NCI-H345 (cell line): ENCODE measurements at places on chromosomes 5 and 9.
A peak's percentile ranks its signal among the peaks of the same experiment; 100 is the strongest.

DNA sequence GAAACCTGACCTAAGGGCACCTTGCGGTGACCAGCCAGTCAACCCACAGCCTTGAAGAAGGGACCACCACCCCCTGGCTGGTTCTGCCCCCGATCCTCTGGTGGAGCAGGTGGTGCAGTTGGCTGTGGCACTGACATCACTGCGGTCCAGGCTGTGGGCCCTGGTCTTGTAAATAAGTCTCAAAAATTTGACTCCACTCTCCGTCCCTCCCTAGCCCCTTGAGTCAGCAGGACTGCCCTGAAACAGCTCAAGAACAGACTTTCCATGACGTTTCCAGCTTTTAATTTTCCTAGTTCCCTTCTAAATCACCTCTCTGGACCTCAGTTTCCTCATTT lies 134.8 kb upstream of the BOD1 start:
- DNase-seq = no peak

DNA sequence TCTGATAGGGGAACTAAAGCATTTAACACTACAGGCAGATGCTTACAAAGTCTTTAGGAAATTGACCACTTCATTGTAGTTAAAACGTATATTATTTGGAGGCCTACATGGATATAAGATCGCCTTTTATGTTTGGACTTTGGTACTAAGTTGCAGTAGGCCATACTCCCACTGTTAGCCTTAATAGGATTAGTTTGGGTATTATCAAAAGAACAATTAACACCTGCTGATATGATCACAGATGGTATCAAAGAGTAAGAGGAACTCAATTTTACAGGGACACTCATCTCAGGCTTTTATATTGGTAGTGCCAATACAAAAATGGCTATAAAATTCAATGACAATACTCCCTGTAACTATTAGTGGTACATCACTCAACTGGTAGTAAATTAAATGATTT lies 1183.0 kb downstream of the MAT2B start:
- no peak for DNase-seq

DNA sequence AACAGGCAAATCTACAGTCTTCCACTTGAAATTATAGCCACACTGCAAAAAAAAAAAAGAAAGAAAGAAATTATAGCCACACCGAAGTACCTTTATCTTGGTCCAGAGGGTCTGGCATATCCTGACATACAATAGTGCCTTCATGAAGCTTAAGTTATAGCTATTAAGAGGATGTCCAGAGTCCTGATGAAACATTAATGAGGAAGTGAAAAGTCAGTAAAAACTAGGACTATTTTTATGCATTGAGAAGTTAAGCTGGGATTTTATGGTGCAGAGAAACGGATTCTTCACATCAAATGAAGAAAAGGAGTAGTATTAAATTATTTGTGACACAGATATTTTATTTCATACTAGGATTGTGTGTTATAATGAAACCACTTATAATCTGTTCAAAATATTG lies 123.9 kb downstream of the SV2C start:
- no peak for DNase-seq

DNA sequence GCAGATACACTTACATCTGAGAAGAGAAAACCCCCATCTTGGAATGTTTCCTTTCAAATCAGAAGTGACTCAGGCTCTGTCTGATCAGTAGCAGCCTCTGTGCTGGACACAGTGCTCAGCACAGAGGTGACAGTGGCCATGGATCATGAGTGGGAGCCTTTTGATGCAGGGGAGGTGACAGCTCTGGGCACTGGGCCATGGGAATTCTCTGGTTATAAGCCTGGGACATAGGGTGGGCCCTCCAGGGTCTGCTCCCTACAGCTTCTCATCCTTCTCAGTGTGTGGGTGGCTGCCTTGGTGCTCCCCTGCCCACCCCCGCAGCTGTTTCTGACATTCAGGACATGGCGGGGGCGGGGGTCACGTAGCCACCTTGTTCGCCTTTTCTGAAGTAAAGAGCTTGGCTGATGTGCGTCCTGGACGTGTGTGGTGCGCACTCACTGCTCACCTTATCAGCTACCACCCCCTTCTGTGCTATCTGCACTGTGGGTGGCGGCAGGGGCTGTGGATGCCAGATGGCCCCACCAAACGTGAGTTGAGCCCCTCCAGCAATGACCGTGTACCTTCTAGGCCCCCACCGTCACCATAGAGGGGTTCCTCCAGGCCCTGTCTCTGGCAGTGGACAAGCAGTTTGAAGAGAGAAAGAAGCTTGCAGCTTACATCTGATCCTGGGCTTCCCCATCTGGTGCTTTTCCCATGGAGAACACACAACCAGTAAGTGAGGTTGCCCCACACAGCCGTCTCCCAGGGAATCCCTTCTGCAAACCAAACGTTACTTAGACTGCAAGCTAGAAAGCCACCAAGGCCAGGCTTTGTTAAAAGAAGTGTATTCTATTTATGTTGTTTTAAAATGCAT lies 24.0 kb downstream of the TRIP13 start:
- DNase-seq = no peak

DNA sequence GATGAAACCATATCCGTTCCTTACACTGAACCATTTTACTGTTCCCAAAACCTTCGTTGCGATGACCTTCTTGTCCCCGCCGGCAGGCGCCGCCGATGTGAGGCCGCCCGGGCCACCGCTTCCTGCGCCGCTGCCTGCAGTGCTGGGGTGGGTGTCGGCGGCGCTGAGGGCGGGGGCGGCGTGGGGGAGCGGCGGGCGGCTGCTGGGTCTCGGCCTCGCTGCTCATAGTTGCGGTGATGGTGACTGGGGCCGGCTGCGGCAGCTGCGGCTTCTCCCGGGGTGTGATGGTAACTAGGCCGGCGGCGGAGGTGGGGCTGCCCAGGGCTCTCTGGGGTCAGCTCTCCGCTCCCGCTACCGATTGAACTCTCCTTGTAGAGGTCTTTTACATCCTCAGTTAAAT lies 14.1 kb upstream of the OR2S2 start:
- no peak for DNase-seq

- no peak for DNase-seq
These were observed 43.9 kb downstream of the CRB2 start for GRCh38 chr9:123399803-123400378.

DNA sequence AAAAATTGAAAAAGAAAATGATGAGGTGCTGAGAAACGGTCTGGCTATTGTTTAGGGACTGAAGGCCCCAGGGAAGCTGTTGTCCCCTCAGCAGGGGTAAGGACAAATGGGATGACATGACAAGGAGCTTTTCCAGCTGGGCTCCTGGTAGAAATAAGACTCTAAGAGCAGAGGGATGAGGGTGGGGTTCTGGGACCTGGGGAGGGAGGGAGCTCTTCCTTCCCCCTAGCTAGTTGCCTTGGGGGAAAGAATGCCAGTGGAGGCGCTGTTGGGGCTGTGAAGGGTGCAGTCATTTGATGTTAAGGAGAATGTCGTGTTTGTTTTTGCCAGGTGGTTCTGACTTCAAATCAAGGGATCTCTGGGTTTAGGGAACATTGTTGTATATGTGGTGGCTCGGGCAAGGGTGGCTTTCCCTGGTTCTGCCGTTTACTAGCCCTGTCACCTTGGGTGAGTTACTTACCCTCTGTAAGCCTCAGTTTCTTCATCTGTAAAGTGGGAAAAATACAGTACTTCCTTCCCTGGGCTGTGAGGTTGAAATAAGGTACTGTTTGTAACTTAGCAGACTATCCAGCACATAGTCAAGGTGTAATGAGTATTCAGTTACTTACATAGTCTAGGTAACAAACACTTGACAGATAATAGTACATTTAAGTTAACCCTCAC lies 47.8 kb downstream of the WWC1 start:
- DNase-seq = no peak

DNA sequence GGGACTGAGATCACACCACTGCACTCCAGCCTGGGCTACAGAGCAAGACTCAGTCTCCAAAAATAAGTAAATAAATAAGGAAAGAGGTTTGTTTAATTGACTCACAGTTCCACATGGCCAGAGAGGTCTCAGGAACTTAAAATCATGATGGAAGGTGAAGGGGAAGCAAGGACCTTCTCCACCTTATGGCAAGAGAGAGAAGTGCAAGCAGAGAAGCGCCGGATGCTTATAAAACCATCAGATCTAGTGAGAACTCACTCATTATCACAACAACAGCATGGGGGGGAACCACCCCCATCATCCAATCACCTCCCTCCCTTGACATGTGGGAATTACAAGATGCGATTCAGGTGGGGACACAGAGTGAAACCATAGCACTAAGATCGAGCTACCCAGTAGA lies 22.8 kb upstream of the RGMB start:
- DNase-seq = no peak

- no peak for DNase-seq
These were observed 255.6 kb upstream of the PDE4D start for GRCh38 chr5:60149081-60149480.

- no peak for DNase-seq
These were observed 262.8 kb downstream of the CDH10 start for GRCh38 chr5:24381861-24382489.

GRCh38 chr5:72314571-72315172 lies 5.4 kb downstream of the MRPS27 start:
- DNase-seq = peak; percentile 11

DNA sequence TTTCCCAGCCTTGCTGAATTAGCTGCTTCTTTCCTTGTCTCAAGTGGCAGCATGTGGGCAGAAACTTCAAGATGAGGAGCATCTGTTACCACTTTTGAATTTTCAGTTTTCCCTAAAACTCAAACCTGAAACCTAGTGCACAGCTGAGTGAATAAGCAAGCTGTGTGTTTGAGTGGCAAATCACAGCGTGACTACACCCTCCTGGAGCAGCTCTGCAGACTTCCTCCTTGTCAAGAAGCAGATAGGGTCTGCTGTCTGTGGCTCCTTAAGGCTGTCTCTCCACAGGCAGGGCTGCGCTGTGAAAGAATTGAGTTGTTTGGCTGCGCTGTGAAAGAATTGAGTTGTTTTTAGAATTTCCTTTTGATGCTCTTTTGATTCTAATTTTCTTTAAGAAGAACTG lies 179.7 kb upstream of the HAPLN1 start:
- no peak for DNase-seq

- no peak for DNase-seq
These were observed 368.3 kb downstream of the ENC1 start for GRCh38 chr5:74272024-74272775.

GRCh38 chr5:76379855-76380254 lies 23.2 kb upstream of the IQGAP2 start:
- DNase-seq = no peak

- no peak for DNase-seq
These were observed 347.5 kb upstream of the CCNG1 start for GRCh38 chr5:163089926-163090325.

- no peak for DNase-seq
These were observed 13.3 kb upstream of the CTNNA1 start for GRCh38 chr5:138739938-138740337.

GRCh38 chr5:72273547-72273946 lies 46.5 kb downstream of the MRPS27 start:
- no peak for DNase-seq

DNA sequence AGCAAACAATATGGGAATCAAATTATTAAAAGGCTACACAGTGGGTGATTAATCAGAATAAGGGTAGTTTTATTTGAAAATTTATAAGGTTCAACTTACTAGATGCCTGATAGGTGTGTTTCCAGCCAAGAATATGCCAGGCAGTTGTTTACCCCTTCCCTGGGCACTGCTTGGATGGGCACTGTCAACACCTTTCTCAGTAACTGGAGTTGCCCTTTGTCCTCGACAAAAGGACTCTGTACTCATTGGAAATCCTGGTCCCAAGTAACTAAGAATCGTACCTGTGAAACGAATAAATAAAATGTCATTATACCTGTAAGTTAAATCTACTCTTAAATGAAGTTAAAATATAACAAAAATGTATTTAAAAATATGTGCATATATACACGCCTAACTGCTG lies 15.0 kb downstream of the ANKRD34B start:
- no peak for DNase-seq

- DNase-seq = peak; percentile 89
These were observed 52.7 kb downstream of the NDST1 start for GRCh38 chr5:150560401-150561191.

- no peak for DNase-seq
These were observed 3.8 kb downstream of the RHOBTB3 start for GRCh38 chr5:95734906-95735305.

DNA sequence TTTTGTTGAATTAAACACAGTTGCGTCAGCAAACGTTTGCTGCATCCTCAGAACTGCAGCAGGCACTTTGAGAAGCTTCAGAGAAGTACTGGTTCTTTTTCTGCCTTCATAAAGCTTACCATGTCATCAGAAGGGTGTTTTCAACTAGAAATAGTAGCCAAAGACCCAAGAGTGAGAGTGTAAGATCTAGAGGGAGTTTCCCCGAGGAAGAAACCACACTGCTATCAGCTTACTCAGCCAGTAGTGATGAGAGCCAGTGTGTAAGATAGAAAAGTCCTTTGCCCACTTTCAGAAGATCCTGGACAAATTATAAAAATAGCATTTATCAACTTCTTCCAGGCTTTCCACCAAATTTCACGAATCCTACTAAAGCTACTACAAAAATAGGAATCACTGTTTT lies 154.5 kb downstream of the PAPPA start:
- DNase-seq = no peak

GRCh38 chr9:137034709-137035506 lies 3.0 kb upstream of the FUT7 start:
- peak; percentile 91 for DNase-seq

- DNase-seq = no peak
These were observed 78.1 kb downstream of the RICTOR start for GRCh38 chr5:38996123-38996522.

DNA sequence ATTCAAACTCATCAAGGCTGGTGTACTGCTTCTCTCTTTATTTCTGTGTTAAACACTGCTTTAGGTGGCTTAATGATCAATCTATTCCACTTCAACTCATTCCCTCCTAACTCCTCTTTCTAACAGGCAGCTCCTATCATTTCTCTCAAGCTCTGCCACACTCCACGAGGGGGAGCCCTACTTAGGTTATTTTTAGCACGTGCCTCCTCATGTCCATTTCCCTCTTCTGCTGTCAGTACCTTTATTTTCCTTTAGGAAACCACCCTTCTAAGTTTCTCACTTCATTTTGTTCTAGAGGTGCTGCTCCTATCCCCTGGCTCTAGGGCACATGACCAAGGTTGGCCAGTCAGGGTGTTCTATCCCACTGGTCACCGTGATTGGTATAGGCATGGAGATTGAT lies 6.7 kb upstream of the BRINP1 start:
- peak; percentile 28 for DNase-seq

DNA sequence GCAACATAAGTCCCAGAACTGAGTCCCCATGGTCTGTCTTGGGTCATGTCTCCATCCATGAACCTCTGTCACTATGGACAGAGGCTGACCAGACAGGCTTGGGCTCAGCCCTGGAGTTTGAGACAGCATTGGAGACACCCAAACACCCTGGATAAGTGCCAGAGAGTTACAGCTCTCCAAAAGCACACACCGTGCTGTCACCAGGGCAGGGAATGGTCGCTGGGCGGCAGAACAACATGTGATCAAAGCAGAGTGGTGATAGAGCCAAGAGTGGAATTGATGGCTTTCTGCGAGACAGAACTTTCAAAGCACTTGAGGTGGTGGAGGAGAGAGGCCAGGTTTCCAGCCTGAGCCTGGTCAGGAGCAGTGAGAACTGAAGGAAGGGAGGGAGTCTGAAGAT lies 50.1 kb downstream of the DRD1 start:
- DNase-seq = peak; percentile 60
